HCT116 (cell line): ENCODE measurements at places on chromosomes 5 and 9. TPM values are rescaled to one million over a fixed set of nuclear protein-coding genes. Genes with fewer than 3 reads are reported as not detected.

- no peak for DNase-seq
These were observed 39.7 kb upstream of the NKD2 start for GRCh38 chr5:968881-969280.

DNA sequence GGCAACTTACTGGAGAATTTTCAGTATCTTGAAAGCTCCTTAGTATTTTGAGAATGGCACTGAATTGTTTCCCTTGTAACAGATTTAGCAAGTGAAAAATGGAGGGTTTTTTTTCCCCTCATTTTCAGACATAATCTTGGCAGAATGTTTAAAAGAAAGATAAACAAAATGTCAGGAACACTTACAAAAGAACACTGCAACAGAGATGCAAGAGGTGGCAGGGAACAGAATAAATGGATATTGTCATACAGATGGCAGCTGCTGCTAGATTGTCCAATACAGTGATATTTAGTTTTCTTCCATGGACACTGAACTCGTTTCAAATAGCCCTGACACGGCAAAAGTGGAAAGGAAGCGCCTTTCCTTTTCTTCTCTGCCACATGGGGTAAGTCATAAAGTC, 76.9 kb upstream of the ZNF608 start:
- DNase-seq = no peak

LEAP2 gene
- total RNA-seq = 1.2 TPM

GRCh38 chr9:35859310-35859989, 10.8 kb downstream of the OR13J1 start:
- no peak for DNase-seq

HMCN2 gene
- total RNA-seq = 0.22 TPM

DNA sequence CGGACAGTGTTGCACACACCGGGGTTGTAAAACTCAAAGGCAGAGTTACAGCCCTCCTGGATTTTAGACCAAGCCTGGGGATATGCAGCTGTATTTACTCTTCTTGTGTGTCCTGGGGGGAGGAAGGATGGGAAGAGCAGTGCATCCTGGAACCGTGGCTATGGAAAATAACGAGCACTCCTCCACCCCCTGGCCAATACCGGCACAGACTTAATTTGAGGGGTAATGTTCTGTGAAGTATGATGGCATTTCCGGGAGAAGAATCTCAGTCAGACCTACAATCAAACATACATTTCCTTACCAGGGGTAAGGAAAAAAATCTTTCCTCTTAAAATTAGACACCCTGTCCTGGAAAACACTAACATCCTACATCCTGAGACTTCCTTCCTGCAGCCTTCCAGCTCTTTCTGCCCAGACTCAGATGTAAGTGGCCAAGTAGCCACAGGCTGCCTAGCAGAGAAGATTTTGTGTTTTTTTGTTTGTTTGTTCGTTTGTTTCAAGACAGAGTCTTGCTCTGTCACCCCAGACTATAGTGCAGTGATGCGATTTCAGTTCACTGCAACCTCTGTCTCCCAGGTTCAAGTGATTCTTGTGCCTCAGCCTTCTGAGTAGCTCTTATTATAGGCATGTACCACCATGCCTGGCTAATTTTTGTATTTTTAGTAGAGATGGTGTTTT, 11.0 kb upstream of the ERMP1 start:
- no peak for DNase-seq

GRCh38 chr9:88187631-88188030, 49.4 kb upstream of the SPATA31C2 start:
- no peak for DNase-seq

GRCh38 chr5:1152156-1152555, 40.3 kb upstream of the SLC12A7 start:
- no peak for DNase-seq

SMIM15 gene
- total RNA-seq = 83.9 TPM

GRCh38 chr5:5957737-5958136, 420.6 kb downstream of the MED10 start:
- DNase-seq = no peak

GRCh38 chr9:95029720-95030119, 287.8 kb downstream of the FANCC start:
- DNase-seq = no peak

DNA sequence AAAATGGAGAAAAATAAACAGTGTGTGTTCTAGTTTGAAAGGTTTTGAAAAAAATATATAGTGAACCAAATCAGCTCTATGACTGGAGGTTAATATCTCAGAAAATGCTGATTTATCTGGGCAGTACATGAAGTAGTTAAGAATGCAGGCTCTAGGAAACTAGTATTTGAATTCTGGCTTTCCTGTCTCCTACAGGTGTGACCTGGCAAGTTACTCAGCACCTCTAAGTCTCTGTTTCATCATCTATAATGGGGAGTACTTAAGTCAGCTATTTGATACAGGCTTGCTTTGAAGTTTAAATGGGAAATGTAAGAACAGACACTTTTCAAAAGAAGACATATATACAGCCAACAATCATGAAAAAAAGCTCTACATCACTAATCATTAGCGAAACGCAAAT, 5.2 kb downstream of the GRAMD2B start:
- no peak for DNase-seq

DNA sequence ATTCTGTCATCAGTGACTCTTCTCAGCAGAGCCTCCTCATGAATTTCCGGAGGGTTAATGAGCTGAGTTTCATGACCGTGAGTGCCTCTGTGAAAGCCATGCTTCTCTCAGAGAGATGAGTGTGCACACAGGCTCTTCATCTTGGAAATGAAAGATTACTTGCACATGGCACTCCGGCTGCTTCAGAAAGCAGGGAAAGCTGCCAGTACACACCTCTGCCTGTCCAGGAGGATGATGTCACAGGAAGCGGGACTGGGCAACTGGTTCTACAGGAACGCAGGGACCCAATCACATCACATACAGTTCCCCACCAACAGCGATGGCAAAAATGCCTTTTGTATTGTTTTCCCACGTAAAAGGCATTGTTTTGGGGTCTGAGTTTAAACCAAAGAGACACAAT, 286.0 kb upstream of the DAP start:
- DNase-seq = no peak

- no peak for DNase-seq
These were observed 12.8 kb downstream of the ENC1 start for GRCh38 chr5:74627646-74628279.

GRCh38 chr5:165157219-165157618, 1651.8 kb downstream of the MAT2B start:
- DNase-seq = no peak

- DNase-seq = no peak
These were observed 506.9 kb downstream of the LRRC70 start for GRCh38 chr5:63085561-63085960.

- no peak for DNase-seq
These were observed 1.0 kb downstream of the CSNK1A1 start for GRCh38 chr5:149550268-149550583.

- DNase-seq = no peak
These were observed 18.0 kb downstream of the IGIP start for GRCh38 chr5:140143521-140144258.

- no peak for DNase-seq
These were observed 1.5 kb upstream of the SARDH start for GRCh38 chr9:133739408-133740280.

DNA sequence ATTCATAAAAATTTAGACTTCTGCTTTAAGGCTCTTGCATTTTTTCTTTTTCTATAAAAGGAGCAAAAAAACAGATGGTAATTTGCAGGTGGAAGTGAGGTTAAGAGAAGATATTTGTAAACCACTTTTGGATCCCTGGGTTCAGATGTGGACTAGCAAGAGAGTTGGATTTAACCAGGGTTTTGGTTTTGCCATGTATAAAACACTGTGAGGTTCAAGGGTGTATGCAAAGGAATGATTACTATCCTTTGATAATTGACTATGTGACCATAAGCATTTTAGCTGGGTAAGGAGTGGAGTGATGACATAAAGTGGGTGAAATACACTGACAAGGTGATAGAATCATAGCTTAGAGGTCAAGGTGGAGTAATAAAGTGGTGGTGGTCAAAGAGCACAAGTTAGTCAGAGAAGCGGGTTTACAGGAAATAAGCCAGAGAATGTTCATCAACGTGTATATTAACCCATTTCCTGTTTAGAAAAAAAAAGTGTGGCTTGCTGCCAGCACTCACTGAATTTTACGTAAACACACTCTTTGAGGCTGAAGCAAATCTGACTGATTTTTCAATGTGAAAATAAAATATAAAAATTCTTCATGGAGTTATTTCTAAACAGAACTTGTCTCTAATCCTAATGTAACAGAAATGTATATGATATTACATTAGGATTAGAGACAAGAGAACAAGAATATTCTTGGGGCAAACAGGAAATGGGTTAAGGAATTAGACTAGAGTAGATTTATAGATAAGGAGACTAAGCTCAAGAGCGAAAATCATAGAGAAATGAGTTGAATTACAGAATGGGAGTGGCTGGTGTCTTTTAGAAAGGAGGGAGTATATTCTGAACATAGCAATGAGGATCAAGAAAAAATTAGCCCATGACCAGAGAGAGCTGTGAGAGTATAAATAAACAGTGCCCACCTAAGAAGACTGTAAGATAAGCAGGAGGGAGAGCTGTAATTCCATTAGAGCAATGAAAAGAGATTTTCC, 74.5 kb downstream of the CDKN2A start:
- DNase-seq = peak; percentile 37

- no peak for DNase-seq
These were observed 248.6 kb upstream of the EFNA5 start for GRCh38 chr5:107919361-107919760.

- no peak for DNase-seq
These were observed 187.1 kb downstream of the TRIM32 start for GRCh38 chr9:116873937-116874914.

DNA sequence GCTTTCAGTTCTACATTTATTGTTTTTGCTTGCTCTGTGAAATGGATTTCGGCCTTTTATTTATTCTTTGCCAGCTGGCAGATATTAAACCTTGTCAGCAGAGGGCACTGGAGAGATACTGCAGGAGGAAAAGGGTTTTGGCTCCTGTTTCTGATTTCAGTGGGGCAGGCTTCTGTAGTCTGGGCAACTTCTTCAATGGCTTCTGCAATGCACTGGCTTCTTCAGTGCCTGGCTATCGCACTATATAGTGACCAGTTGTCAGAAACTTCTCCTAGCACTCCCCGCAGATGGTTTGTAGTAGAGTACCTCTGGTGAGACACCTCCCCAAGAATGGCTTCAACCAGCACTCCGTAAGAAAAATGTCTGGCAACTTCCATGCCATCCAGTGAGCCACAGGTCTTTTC, 3.2 kb upstream of the NFX1 start:
- peak; percentile 46 for DNase-seq

MUSK gene
- not detected for total RNA-seq

TRIM32 gene
- total RNA-seq = 23.2 TPM

DNA sequence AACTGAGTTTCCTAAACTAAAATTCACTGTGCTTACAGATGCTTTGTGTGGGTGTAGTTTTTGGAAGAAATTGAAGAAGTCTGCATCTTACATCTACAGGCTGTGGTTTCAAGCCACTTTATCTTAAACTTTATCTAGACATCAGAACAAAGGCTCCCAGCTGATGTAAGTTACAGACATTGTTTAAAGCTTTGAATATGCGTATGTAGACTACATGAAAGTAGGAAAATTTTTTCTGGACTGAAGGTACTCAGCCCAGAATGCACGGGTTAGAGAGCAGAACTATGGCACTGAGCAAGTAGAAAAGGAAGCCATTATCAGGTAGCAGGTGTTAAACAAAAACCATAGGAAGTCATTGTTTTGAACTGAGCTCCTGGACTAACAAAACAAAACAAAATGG, 185.4 kb downstream of the TTC39B start:
- DNase-seq = no peak

PNPLA7 gene
- 1.8 TPM for total RNA-seq

SOHLH1 gene
- total RNA-seq = not detected
